Activated CD4-positive, CD25-positive, alpha-beta regulatory T cell (primary cell): ENCODE measurements at places on chromosomes 12 and 14.

DNA sequence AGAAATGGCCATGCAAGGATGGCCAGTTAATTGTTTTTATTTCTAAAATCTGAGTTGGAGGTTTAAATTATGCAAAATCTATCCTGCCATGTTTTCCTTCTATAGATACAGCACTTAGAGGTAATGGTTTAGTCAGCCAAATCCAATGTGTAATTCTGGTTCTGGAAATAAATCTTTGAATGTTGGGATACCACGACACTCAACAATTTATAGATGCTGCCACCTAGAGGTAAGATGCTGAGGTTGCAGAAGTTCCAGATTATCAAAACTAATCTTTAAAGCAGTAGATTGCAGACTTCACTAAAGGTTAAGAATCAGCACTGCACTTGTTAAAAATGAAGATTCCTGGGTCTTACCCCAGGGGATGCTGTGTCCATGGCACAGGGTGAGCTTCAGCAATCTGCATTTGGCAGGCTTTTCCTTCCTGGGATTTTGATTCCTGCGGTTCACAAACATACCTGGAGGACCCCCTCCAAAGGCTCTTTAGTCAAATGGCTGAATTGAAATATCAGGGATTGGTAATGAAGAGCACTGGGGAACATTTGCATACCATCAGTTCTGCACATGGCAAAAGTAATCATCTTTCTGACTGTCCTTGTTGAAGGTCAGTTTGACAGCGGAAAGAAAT is 53.4 kb upstream of the ANO4 start:
- DNase-seq, result no peak

DNA sequence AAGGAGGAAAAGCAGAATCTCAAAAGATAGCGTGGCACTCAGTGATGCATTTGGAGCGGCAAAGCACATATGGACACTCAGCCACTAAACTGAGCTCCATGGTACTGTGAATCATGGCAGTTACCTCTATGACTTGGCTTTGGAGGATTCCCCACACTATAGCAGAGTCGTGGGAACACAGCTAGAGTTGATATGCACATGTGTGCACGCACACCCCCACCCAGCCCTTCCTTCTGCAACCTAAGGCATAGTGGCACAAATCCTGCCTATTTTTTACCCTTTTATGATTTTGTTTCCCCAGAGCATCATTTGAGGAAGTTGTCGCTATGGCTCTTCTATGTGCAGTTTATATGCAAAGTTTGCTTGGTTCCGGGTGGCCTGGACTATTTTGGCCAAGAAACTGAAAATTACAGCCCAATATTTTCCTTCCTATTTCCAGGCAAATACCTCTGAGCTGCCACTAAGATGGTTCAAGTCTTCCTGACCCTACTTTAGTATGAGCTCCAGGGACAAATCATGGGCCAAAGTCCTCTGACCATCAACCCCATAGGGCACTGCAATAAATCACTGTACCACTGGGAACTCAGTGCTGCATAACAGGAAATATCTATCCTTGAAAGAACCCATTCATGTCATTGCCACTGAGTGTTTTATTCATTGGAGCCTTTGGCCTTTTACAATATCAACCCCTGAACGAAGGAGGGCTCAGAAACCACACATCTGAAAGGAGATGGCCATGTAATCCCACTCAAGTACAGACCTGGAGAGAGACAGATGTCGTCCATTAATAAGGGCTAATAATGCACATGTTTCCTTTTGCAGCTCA is 177.5 kb downstream of the EGLN3 start:
- DNase-seq, result no peak

DNA sequence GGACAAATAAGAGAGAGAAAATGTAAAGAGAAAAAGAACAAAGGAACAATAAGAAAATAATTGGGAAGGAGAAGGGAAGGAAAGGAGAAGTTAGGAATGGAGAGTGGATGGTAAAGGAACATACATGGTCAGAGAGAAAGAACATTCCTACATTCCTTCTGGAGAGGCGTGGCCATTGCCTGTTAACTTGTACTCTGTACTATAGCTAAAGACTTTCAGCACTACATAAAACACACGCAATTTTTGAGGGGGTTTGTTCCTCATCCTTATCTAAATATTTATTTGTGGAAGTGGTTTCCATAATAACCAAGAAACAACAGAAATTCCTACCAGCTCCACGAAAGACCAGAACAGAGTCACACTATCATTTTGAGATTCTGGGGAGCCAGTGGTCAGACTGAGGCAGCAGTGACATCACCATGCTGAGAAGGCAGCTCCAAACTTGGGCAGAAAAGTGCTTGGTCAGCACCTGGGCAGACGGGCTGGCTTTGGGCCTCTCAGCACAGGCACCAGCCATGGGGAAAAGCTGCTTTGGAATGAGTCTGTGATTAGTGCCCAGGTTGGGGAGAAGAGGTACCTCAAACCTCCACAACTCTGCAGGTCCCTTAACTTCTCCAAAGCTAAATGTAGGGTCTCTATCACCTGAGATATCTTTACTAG is 125.9 kb upstream of the NTF3 start:
- DNase-seq, result no peak

GRCh38 chr14:69845787-69846186 is 33.4 kb upstream of the SMOC1 start:
- DNase-seq, result no peak

- DNase-seq, result no peak
These were observed 907.5 kb upstream of the MDGA2 start for GRCh38 chr14:48582938-48583337.

- no peak for DNase-seq
These were observed 3.6 kb upstream of the FOXG1 start for GRCh38 chr14:28762955-28763326.

GRCh38 chr12:124392667-124393413 is 97.9 kb downstream of the RFLNA start:
- DNase-seq, result no peak

GRCh38 chr12:99147130-99147529 is 500.4 kb upstream of the GARIN6 start:
- no peak for DNase-seq

- no peak for DNase-seq
These were observed 746.8 kb downstream of the DIO2 start for GRCh38 chr14:79464468-79464867.

- no peak for DNase-seq
These were observed 6.3 kb upstream of the DCAF4 start for GRCh38 chr14:72920008-72920407.

DNA sequence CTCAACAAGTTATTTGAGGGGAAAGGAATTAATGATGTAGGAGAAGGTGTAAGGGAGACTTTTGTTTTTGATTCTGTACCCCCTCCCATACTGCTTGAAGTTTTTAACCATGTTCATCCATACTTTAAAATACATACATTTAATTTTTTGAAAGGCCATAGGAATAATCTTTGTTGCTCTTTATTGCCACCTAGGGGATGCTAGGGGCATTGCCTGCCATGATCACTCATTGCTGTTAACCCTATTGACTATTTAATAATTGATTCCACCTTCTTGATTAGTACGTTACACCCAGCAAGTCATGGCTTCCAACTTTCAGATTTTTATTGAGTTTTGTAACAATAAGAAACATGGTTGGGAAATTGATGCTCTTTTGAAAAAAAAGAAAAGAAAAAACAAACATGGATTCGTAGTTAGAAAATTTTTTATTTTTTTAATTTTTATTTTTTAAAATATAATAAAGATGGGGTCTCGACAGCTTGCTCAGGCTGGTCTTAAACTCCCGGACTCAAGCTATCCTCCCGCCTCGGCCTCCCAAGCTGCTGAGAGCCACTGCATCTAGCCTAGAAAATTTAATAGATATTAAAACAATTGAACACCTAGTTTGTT is 8.5 kb upstream of the PRKAB1 start:
- no peak for DNase-seq

DNA sequence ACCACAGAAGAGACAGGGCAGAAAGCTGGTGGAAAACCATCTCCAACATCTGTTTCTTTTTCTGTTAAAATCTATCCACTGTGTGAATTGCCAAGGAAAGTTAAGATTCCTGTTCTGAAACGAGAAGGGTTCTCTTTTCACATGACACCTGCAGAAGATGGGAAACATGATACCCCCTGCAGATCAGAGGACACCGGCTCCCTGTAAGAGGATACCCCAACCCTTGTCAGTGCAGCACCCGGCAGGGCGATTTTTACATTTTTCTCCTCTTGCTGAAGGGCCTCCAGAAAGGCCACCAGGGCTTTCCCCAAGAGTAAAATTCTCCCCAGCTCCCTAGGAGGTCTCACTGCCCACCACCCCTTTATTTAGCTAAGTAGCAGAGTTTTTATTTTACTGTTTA is 48.2 kb downstream of the DPF3 start:
- DNase-seq, result no peak

DNA sequence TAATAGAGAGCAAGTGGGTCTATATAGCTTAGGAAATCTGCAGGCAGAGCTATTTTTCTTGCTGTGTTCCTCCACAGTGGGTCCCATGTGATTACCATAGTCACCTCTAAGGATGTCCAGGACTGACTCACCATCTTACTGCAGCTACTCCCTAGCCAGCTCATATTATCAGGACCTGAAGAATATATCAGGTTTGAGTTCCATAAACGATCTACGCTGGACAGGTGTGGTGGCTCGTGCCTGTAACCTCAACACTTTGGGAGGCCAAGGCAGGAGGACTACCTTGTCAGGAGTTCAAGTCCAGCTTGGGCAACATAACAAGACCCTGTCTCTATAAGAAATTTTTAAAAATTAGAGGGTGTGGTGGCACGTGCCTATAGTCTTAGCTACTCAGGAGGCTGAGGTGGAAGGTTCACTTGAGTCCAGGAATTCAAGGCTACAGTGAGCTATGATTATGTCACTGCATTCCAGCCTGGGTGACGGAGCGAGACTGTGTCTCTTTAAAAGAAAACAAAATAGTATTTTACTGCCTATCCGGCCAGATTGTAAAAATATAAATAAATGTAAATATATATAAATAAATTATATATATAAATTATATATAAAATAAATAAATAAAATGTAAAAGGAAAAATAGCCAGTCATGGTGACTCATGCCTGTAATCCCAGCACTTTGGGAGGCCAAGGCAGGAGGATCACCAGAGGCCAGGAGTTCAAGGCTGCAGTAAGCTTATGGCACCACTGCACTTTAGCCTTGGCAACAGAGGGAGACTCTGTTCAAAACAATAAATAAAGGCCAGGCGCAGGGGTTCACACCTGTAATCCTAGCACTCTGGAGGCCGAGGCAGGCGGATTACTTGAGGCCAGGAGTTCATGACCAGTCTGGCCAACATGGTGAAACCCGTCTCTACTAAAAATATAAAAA is 6.9 kb upstream of the SPRYD4 start:
- DNase-seq, result no peak

DNA sequence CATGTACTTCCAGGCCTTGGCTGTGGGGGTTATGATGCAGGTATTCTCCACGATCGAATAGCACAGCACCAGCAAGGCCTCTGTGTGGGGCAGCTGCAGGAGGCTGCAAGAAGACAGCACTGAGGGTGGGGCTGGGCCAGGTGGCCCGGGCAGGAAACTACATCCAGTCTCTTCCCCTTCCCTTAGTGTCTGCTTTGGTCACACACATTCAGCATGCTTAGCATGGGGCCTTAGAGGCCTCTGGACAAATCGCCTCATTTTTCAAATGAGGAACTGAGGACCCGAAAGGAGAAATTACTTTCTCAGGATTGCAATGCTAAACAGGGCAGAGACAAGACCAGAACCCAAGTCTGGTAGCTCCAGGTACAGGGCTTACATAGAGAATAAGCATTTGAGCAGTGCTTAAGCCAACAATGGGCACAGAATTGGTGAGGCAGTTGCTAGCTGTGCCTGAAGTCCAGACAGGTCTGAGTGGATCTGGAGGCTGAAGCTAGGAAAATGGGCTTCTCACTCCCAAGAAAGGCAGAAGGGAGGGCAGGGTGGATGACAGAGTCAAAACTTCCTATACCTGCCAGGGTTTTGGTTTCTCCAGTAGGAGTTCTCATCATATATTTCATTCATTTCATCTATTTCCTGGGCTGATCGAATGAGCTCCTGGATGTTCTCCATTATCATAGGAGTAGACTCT is 3.5 kb downstream of the ACRBP start:
- DNase-seq, result no peak

DNA sequence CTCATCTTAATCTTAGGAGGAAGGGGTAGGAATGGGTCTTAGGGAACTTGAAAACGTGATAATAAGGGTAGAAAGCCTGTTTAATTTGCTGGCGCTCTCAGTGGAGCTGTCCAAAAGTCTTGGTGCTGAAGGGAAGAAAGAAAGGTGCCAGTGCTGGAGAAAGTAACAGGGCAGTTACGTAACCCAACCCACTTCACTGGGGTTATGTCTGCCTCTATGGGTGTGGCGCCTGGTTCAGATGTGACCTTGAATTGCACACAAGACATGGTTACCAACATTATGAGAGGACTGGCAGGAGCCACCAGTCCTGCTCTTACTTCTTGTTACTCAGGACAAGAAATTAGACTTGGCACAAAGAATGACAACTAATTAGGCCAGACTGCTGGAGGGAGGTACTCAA is 18.6 kb upstream of the GPATCH2L start:
- DNase-seq, result no peak

- no peak for DNase-seq
These were observed 145.1 kb upstream of the C14orf180 start for GRCh38 chr14:104434214-104435076.
